Fibroblast of lung (primary cell): ENCODE measurements at places on chromosomes 6 and 20.

DNA sequence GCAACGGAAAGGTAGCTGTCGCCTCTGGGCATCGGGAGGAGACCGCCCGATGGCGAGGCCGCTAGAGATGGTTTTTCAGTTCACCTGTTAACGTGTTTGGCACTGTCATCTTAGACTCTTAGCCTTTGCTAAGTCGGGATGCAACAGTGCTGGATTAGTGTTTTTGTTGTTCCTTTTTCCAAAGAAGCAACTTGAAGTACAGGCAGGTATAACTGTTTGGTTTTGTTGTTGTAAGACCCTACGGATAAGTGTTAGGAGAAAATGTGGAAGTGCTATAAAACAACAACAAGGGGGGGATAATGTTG is 723 bp downstream of the MANEA start:
- DNase-seq, result no peak

GRCh38 chr6:53706525-53706924 is 41.0 kb upstream of the KLHL31 start:
- no peak for DNase-seq

DNA sequence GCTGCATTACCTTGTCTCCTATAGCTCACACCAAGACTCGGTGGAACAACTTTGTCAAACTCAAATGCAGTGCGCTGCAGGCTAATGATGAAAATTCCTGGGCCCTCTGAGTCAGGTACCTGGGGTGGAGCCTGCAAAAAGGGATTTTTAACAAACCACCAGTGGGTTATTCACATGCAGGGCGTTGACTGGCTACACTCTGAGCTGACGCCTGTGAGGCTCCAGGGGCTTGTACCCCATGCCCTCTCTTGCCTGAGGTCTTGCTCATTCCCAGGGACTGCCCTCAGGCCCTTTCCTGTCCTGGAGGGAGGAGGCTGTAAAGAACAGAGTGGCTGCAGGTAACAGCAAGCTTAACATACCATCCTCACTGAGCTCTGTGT is 9.2 kb downstream of the GTSF1L start:
- DNase-seq, result no peak

GRCh38 chr20:32332614-32333013 is 25.5 kb upstream of the ASXL1 start:
- DNase-seq, result peak; percentile 25

DNA sequence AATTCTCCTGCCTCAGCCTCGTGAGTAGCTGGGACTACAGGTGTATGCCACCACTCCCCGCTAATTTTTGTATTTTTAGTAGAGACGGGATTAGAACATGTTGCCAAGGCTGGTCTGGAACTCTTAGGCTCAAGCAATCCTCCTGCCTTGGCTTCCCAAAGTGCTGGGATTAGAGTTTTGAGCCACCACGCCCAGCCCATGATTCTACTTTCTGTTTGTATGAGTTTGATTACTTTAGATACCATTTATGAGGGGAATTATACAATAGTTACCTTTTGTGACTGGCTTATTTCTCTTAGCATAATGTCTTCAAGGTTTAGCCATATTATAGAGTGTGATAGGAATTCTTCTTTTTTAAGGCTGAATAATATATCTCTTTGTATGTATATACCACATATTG is 555.4 kb upstream of the FLRT3 start:
- DNase-seq, result no peak

GRCh38 chr6:90469906-90470305 is 117.0 kb downstream of the MAP3K7 start:
- DNase-seq, result peak; percentile 91

GRCh38 chr6:6694825-6695624 is 106.5 kb downstream of the LY86 start:
- DNase-seq, result peak; percentile 30

GRCh38 chr20:38514947-38515346 is 42.3 kb downstream of the RALGAPB start:
- no peak for DNase-seq

- peak; percentile 73 for DNase-seq
Measured at GRCh38 chr6:129936329-129937165, 75.4 kb upstream of the TMEM244 start.

- no peak for DNase-seq
Measured at GRCh38 chr6:109690373-109690736, 647 bp downstream of the AK9 start.

DNA sequence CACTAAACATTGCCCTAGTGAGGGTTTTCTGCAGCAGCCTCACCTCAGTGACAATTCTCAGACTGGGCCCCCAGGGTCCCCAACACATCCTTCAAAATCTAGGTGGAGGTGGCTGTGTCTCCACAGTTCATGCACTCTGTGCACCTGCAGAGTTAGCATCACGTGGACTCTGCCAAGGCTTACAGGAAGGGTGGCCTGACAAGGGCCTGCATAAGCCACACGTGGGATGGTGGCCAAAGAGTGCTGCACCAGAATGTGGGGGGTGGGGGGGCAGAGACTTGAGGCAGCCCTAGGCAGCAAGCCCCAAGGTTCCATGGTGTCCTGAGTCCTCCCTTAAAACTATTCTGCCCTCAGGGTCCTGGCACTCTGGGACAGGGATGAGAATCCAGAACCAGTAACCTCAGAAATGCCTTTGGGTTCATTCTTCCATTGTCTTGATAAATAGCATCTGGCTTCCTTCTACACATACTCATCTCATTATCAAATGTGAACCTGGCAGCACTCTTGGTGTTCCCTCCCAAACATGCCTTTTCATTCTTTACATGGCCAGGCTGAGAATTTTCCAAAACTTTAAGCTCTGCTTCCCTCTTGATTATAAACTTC is 1.6 kb upstream of the SERPINB1 start:
- DNase-seq, result peak; percentile 48

- DNase-seq, result no peak
Measured at GRCh38 chr20:50356525-50356885, 153.7 kb upstream of the PTPN1 start.

DNA sequence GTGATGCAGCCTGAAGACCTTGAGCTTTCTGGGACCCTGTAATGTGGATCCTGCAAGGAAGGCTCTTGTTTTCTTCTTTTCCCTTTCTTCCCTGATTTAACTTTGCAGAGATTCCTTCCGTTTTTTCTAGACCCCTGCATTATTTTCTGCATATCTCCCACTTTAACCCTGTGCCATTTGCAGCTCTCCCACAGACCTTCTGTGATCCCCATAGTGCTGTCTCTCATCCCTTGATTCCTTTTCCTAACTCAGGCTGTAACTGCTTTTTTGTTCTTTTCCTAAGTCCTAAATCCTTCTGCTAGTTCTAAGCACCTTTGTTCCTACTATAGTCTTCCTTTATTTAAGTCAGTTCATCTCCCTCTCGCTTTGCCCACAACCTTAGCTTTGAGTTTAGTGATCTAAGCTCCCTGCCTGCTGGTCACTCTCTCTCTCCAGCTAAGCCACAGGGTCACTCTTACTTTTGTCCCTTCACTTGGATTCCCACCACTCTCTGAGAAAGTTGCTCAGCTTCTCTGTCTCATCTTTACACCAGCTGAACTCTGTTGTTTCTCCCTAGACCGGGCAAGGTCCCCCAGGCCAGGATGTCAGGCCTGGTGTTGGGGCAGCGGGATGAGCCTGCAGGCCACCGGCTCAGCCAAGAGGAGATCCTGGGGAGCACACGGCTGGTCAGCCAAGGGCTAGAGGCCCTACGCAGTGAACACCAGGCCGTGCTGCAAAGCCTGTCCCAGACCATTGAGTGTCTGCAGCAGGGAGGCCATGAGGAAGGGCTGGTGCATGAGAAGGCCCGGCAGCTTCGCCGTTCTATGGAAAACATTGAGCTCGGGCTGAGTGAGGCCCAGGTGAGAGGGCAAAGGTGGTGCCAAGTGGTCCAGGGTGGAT is 1.6 kb downstream of the KLC4 start:
- no peak for DNase-seq

GRCh38 chr20:16580147-16580546 is 6.9 kb upstream of the KIF16B start:
- DNase-seq, result peak; percentile 75
